Caki2 (cell line): ENCODE measurements at places on chromosomes 1 and 21. TPM values are rescaled to one million over a fixed set of nuclear protein-coding genes. Genes with fewer than 3 reads are reported as not detected.

- no peak for DNase-seq
Measured at GRCh38 chr1:164754088-164754600, 195.2 kb downstream of the PBX1 start.

GRCh38 chr1:20358761-20359263, 68.1 kb downstream of the VWA5B1 start:
- no peak for DNase-seq

DNA sequence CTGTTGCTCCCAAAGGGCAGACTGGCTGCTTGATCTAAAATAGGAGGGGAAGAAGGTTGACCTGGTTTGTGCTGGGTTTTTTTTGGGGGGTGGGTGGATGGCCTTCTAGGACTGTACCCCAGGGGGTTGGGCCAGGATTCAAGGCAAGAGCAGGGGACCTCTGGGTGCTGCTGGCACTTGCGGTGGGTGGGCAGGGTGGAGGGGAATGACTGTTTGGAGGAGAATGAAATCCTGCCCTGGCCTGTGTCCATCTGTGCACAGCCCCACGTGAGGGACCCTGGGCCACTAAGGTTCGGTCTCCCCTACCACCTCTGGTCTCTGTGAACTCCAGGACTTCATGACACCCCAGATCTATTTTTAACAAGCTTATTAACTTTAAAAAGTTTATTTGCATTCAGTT, 414.2 kb downstream of the PTPRU start:
- no peak for DNase-seq

GRCh38 chr1:161404051-161404597, 36.4 kb upstream of the CFAP126 start:
- DNase-seq, result no peak

DNA sequence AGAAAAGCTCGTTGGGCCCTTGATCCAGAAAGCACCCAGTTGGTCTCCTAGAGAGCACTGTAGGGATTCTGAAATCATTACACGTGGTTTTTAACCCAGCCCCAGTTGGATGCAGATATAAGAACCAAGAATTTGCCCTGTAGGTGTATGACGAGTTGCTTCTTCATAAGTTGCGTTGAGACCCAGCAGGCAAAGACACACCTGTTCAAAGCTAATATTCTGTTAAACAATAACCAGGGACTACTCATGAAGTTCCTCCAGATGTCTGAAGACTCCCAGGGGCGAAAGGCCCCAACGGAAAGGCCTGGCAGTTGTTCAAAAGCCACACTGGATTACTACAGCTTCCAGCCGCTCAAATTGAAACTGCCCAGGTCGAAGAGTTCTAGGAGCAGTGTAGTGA, 88.6 kb upstream of the HNRNPU start:
- no peak for DNase-seq

DNA sequence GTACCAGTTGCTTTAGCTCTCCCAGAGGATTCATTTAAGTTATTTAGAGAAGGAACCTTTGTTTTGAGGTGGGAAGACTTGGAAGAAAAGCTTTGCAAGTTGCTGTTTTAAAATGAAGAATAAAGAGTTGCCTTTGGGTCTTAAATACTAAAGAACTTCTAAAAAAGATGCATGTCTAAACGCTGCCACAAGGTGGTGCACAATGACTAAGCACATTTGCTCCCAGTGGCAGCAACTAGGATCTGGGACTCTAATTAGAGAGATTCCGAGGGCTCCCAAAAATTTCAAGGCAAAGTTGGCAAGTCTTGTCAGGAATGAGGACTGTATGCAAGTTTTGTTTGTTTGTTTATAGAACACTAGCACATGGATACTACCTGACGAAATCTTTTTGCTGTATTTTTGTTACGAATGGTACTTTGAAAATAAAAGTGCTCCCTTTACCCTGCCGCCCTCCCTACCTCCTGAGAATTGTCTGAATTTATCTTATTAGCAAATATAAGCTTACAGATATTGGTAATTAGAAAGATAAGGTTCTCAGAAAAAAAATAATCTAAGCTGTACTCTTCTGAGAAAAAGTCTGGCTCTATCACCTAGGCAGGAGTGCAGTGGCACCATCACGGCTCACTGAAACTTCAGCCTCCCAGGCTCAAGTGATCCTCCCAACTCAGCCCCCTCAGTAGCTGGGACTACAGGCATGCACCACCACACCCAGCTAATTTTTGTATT, 121.8 kb downstream of the HFM1 start:
- DNase-seq, result peak; percentile 53

DNA sequence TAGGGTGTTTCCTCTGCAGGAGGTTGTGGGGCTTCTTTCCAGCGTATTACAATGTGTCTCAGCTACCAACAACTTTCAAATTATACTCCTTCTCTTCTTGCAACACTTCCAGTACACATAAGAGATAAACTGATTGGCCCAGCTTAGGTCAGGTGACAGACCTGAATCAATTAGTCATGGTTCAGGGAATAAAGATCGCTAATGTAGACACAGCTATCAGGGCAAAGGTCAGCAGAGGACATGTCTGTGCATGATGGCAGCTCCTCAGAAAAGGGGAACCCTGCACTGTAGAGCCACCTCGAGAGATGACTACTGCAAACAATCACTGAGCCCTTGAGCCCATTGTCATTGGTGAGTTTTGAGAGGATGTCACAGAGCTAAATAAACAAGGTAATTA, 36.8 kb upstream of the PKN2 start:
- peak; percentile 20 for DNase-seq

The OR2T35 gene
- not detected in 2 replicates for total RNA-seq

The CD1B gene
- total RNA-seq, result not detected in 2 replicates

The PDPN gene
- total RNA-seq, result not detected in 2 replicates

The CCDC30 gene
- total RNA-seq, result 0.17 and 2.6 TPM in 2 replicates

The CRYAA gene
- not detected in 2 replicates for total RNA-seq
